ENCODE measurements at places on chromosomes 5 and 9.

DNA sequence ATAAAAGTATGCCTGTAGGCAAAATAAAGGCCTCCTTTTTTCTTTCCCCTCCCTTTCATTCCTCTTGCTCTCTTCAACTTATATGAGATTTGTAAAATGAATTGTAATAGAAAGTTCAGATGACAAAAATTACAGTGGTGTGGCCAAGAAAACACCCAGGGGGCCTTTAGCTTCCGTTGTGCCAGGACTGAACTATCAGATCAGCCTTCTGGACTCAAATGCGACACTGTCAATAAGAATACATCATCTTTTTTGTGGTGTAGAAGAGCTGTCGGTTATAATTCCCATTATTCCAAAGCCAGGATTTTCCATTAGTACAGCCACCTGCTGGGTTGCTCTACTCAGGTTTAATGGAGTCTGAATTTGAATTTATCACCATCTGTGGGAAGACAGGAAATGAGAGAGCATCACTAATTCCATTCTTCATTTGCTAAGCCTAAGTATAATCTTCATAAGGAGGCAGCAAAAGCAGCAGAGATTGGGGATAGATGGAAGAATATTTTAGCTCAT, 443.4 kb downstream of the ANXA1 start:
- DNase-seq: no peak

DNA sequence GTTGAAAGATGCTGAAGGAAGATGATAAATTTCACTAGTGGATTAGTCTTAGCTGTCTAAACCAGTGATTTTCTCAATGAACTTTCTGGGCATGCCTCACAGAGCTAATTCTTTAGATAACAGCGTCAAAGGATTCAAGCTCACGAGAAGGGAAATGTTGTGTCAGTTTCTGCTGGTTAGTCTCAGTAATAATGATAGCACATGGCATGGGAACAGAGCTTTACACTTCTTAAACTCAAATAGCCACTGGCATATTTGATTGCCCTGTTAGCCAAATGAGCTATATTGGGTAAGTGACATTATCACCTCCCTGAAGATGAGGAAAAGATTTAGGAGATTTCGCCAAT, 139.3 kb upstream of the NR3C1 start:
- DNase-seq: no peak

- no peak for DNase-seq
Measured at GRCh38 chr5:106303911-106304310, 1366.8 kb downstream of the EFNA5 start.

GRCh38 chr5:170753311-170753710, 30.2 kb upstream of the GABRP start:
- no peak for DNase-seq

DNA sequence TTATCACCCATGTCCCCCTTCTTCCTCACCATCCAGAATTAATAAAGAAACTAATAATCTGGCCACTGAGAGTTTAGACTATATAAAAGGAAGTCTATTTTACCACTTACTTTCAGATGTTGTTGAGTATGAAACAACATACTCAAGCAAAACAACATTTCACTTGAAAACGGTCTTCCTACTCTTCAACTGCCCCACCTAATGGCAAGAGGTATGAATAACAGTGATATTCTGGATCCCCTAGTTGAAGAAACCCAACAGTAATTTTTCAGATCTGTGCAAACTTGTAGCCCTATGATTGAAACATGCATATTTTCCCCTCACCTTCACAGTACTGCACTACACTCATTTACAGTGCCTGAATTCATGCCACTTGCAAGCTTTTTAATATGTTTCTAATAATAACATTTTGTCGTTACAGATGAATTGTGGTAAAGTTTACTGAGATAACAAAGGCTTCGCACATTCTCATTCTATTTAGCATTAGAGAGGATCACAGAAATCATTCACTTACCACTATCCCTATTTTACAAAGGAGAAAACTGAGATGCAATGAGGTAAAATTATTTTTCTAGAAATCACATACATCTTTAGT, 267.9 kb upstream of the PDE4D start:
- no peak for DNase-seq
